Fibroblast of skin of right biceps (primary cell): ENCODE measurements at places on chromosomes 11 and 22.
A peak's percentile ranks its signal among the peaks of the same experiment; 100 is the strongest.

- peak; percentile 65 for DNase-seq
These were observed 24.4 kb downstream of the P2RY2 start for GRCh38 chr11:73242251-73243092.

DNA sequence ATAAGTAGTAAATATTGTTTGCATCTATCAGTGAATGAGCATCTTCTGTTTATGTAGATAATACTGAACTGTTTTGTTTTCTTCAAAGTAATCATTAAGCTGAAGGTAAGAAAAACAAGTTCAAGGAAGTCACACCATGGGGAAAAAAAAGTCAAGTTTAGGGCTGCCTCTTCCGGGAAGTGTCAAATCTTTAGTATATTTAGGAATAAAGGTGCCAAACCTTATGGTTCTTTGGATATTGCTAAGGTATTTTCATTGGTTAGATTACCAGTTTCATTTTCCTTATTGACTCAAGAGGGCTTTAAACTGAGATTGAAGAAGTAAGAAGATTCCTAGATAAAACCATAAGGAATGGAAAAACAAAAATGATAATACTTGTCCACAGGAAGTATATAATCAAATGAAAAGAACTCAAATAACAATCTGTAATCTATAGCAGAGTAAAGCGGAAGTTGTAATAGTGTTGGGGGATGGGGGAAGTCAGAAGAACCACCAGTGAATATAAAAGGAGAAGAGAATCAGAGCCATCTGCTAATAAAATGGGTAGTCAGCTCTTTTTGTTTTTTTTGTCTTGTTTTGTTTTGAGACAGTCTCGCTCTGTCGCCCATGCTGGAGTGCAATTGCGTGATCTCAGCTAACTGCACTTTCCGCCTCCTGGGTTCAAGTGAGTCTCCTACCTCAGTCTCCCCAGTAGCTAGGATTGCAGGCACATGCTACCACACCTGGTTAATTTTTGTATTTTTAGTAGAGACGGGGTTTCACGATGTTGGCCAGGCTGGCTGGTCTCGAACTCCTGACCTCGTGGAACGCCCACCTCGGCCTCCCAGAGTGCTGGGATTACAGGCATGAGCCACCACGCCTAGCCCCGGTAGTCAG lies 2.3 kb downstream of the ATM start:
- no peak for DNase-seq

DNA sequence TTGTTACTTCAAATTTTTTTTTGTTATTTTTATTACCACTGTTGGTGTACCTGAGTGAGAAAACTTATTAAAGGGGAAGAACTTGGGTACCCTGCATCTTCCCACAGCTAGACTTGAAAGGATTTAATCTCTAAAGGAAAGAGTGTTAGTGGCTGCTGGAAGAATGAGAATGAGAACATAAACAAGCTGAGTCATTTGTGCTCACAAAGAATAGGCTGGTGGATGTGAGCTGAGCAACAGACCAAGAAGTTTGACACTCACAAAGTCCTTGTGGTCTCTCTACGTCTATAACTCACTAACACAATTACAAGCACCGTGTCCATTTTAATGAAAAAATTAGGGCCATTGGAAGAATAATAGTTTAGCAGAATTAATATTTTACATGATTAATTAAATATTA lies 217.6 kb upstream of the ANO5 start:
- no peak for DNase-seq

- peak; percentile 18 for DNase-seq
These were observed 76.3 kb downstream of the BUD13 start for GRCh38 chr11:116696381-116696941.

GRCh38 chr11:31802609-31802989 lies 8.5 kb downstream of the PAX6 start:
- DNase-seq, result no peak

DNA sequence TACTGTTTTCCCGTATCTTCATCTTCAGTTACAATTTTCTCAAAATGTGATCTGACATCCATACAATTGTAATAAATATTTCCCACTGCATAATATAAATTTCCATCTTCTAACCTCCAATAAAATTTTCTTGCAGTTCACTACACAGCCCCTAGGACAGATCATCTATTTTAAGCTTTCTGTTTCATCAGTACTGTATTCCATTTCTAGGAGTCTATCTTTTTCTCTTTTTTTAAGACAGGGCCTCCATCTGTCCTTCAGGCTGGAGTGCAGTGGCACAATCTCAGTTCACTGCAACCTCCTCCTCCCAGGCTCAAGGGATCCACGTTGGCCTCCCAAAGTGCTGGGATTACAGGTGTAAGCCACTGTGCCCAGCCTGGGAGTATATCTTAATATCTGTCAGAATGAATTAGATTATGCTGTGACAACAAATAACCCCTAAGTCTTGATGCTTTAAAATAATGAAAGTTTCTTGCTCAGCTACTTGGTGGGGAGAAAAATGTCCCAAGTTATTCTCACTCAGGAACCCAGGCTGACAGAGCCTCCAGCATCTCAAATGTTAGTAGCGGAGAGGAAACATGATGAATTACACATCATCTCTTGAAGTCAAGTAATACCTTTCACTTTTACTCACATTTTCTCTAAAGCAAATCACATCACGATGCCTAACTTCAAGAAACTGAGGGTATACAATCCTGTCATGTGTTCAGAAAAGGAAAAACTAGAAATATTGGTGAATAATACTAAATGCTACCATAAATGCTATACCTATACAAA lies 92.2 kb downstream of the BUD13 start:
- no peak for DNase-seq

GRCh38 chr11:74276581-74276980 lies 34.9 kb downstream of the P4HA3 start:
- peak; percentile 80 for DNase-seq

DNA sequence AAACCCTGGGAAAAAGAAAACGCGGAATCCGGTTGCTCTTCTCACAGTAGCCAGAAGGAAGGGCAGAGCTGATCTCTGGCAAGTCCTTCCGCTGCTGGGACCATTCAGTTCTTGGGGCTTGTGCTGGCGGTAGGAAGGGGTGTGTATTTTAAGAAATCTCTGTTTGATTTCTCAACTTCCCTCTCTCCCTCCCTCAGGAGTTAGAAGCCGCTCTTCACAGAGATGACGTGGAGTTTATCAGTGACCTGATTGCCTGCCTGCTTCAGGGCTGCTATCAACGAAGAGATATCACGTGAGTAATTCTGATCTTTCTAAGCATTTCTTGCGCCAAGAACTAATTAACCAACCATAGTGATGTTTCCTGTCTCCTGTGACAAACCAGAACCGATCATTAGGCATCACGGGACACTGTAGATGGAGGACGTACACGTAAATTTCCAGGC lies 85.9 kb upstream of the SLC25A18 start:
- no peak for DNase-seq

DNA sequence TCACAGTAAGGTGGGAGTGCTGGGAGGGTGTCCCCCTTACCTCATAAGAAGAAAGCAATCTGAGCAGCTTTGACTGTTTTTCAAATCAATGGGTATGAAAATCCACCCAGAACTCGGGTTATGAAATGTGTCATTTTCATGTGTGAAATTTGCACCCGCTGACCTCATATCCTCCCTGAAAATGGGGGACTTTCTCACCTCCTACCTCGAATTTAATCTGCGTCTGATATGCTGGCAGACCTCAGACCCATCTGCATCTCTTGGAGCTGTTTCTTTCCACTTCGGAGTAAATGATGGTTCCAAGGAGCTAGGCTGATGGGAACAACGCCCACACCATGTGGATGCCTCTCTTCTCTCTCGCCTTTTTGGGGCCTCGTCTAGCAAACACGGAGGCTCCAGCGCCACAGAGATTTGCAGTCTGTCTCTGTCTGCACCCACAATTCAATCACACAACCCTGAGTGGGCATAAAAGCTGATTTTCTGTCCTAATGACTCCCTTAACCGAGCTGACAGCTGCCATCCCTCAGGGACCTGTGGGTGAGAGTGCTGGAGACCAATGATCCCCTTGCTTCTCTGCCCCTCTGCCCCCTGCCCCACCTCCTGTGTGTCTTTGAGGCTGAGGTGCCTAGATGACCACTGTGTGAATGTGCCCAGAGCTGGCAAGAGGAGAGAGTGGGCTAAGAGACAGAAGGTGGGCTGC lies 71.0 kb downstream of the TRIM29 start:
- no peak for DNase-seq

GRCh38 chr11:17578296-17578695 lies 31.2 kb downstream of the OTOG start:
- DNase-seq, result no peak

GRCh38 chr11:57094181-57094935 lies 87.4 kb upstream of the LRRC55 start:
- DNase-seq, result peak; percentile 88

DNA sequence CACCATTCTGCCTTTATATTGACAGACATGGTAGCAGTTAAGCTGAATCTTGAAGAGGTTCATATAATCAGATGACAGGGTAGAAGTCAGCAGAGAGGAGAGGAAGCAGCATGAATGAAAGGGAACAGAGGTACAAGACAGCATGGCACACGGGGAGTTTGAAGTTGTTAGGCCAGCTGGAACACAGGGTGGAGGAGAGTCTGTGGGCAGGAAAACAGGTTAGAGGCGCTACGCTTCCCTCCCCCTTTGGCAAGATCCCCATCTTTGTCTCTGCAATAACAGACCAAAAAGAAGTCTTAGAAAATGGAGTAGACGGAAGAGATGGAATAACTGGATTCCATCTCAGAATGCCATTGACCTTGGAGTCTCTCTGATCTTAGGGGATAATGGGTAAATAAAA lies 20.0 kb upstream of the NDUFC2 start:
- no peak for DNase-seq

DNA sequence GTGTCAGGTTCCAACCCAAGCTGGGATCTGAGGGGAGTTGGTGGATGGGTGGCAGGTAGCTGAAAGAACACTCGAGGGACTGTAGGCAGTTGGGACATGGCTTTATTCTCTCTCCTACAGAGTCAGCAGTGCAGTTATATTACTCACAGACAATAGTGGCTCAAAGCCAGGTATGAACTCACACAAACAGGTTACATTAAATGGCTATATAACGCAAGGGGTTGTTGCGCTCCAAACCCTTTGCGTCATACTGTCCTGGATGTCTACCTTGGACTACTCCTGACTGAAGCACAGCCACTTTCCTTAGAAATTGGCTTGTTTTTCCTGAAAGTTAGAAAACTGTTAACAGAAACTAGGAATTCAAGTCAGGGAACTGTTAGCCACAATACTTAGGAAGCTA lies 66.4 kb upstream of the OR4B1 start:
- DNase-seq, result peak; percentile 34

GRCh38 chr22:50545522-50546325 lies at the start of gene KLHDC7B:
Gene KLHDC7B (plus strand): TSS chr22:50545899. CDS start chr22:50546244, 345 bp downstream.
- DNase-seq, result peak; percentile 68
